Stimulated activated memory B cell treated with anti-CD40 and anti-IgM and Interleukin-4, amounts not matched to agents 10 μg/mL and 1 μg/mL and 100 μg/mL, for 72 hours (primary cell): ENCODE measurements at places on chromosomes 7 and 10.

GRCh38 chr10:101817337-101818118 lies 716 bp downstream of the OGA start:
- H3K36me3 ChIP-seq, result peaks cover 13% of the 10 kb centered on the region
- H3K27me3 ChIP-seq, result no peaks in the 10 kb centered on the region
- H3K27ac ChIP-seq, result peak overlapping the region; percentile 91
- peak; percentile 0 for ATAC-seq

- H3K4me1 ChIP-seq, result peaks cover 8% of the 10 kb centered on the region
- ATAC-seq, result no peak
- H3K27ac ChIP-seq, result no peak overlapping the region
These were observed 36.6 kb upstream of the CALD1 start for GRCh38 chr7:134742688-134743350.

- H3K4me1 ChIP-seq, result no peaks in the 10 kb centered on the region
- H3K27me3 ChIP-seq, result peaks cover 9% of the 10 kb centered on the region
- no peak overlapping the region for H3K27ac ChIP-seq
- no peak overlapping the region for H3K4me3 ChIP-seq
These were observed 543.6 kb downstream of the SDK1 start for GRCh38 chr7:3844540-3845151.

DNA sequence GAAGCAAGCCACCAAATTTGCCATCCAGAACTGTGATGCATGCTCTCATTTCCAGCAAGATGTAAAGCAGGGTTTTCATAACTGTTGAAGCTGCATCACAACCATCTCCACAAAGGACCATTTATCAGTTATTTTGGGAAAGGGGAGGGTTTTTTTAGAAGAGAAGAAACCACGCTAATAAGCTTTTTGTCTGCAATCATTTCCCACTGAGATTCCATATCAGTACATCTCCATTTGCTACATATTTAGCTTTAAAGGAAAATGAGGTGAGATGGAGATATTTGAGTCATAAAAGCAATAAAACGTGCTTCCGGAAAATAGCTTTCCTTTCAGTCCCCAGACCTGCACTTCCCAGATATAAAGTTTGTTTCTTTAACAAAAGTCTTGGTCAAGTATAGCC lies 258.2 kb downstream of the FRMD4A start:
- H3K4me1 ChIP-seq, result no peaks in the 10 kb centered on the region
- H3K4me3 ChIP-seq, result no peak overlapping the region
- no peak overlapping the region for H3K27ac ChIP-seq
- H3K36me3 ChIP-seq, result no peaks in the 10 kb centered on the region

DNA sequence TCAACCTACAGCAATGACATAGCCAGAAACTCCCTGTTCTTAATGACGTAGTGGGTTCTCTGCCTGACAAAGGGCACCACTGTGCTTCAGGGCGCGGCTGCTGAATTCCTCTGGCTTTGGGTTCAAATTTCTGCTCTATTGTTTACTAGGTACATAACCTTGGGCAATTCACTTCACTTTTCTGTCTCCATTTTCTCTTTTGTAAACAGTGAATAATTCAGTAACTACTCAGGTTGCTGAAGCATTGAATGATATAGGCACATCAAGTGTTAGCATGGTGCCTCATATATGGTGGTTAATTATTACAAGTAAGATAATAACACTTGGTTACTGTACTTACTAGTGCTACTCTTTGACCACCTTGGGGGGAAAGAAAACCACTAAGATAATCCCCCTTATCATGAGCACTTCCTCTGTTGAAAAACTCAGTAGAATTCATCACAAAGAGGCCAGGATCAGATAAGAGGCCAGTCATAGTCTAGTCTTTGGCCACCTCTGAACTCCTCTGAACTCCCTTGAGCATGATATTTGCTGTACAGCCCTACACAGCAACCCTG lies 92.0 kb upstream of the AHR start:
- H3K36me3 ChIP-seq, result no peaks in the 10 kb centered on the region
- H3K27ac ChIP-seq, result no peak overlapping the region

DNA sequence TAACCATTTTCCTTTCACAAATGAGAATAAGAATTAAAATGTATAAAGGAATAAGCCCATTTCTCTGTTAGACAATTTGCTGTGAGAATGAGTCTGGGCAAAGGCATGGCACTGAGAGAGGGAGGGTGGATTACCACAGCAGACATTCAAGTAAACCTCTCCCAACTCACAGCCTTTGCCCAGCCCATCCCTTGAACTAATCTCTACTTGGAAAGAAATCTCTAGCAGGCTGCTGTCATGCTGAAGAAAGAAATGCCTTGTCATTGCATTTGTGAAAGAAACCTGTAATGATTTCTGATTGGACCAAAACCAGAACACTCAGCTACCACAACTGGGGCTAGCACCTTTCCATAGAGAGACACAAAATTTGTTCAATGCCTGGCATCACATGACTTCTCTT lies 39.2 kb downstream of the CH25H start:
- ATAC-seq, result no peak
- no peak overlapping the region for H3K27ac ChIP-seq
- H3K36me3 ChIP-seq, result no peaks in the 10 kb centered on the region
- peaks cover 18% of the 10 kb centered on the region for H3K4me1 ChIP-seq

DNA sequence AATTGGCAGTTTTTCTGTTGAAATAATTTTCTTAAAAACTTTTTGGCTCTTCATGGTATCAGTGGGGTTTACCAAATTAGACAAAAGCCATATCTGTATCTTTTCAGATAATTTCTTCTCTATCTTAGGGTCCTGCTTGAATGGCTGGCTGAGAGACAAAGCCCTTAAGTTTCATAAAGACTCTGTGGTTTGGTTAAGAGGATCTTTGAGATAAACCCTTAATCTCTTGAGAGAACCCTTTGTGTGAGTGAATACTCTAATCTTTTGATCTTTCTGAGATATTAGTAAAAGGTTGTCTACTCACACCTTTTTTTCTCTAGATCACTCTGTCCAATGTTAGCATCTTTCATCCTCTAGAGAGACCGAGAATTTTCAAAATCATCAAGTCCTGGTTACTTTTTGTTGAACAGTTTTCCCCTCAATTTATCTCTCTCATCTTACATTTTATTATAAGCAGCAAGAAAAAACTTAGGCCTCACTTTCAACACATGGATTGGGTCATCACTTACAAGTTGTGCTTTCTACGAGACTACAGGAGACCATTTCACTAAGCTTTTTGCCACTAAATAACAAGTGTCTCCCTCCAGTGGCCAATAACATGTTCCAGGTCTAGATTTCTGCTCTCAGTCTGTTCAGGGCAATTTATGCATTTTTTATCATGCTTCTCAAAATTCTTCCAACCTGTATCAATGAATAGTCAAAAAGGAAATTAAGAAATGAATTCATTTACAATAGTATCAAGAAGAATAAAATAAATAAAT lies 28.4 kb downstream of the DNAJC9 start:
- H3K27ac ChIP-seq, result no peak overlapping the region
- ATAC-seq, result no peak
- H3K36me3 ChIP-seq, result peaks cover 58% of the 10 kb centered on the region

GRCh38 chr10:22824984-22825383 lies 102.9 kb upstream of the ARMC3 start:
- no peak for ATAC-seq
- no peak overlapping the region for H3K4me3 ChIP-seq
- H3K27ac ChIP-seq, result no peak overlapping the region
- H3K4me1 ChIP-seq, result peaks cover 7% of the 10 kb centered on the region

- H3K36me3 ChIP-seq, result no peaks in the 10 kb centered on the region
- ATAC-seq, result no peak
- H3K4me1 ChIP-seq, result peaks cover 12% of the 10 kb centered on the region
- peaks cover 32% of the 10 kb centered on the region for H3K27me3 ChIP-seq
- H3K4me3 ChIP-seq, result no peak overlapping the region
These were observed 596.6 kb downstream of the SDK1 start for GRCh38 chr7:3897430-3898372.

DNA sequence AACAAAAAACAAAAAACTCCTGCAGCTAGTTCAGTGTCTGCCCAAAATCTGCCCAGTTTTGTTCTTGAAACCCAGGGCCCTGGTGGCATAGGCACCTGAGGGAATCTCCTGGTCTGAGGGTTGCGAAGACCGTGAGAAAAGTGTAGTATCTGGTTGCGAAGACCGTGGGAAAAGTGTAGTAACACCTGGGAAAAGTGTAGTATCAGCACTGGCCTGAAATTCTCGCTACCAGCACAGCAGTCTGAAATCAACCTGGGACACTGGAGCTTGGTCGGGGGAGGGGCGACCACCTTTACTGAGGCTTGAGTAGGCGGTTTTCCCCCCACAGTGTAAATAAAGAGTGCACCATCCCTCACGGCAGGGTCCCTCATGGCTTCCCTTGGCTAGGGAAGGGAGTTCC lies 82.5 kb upstream of the SP4 start:
- H3K36me3 ChIP-seq, result no peaks in the 10 kb centered on the region
- no peak for ATAC-seq
- H3K4me1 ChIP-seq, result no peaks in the 10 kb centered on the region
- no peaks in the 10 kb centered on the region for H3K27me3 ChIP-seq

DNA sequence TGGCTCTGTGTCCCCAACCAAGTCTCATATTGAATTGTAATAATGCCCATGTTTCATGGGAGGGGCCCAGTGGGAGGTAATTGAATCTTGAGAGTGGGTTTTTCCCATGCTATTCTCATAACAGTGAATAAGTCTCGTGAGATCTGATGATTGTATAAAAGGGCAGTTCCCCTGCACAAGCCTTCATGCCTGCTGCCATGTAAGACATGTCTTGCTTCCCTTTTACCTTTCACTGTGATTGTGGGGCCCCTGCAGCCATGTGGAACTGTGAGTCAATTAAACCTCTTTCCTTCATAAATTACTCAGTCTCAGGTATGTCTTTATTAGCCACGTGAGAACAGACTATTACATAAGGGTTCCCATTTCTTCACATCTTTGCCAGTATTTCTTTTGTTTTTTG lies 97.1 kb upstream of the CPXM2 start:
- H3K36me3 ChIP-seq, result no peaks in the 10 kb centered on the region
- H3K27me3 ChIP-seq, result peaks cover 54% of the 10 kb centered on the region
- H3K4me1 ChIP-seq, result peaks cover 2% of the 10 kb centered on the region

DNA sequence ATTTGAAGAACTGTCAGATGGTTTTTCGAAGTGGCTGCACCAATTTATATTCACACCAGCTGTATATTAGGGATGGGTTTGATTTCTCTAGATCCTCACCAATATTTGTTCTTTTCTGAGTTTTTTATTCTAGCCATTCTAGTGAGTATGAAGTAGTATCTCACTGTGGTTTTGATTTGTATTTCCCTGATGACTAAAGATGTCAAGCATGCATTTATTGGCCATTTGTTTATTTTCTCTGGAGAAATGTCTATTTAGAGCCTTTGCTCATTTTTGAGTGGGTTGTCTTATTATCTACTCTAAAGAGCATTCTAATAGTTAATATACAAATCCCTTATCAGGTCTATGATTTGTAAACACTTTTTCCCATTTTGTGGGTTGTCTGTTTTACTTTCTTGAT lies 123.9 kb downstream of the PCLO start:
- no peaks in the 10 kb centered on the region for H3K36me3 ChIP-seq
- H3K4me1 ChIP-seq, result no peaks in the 10 kb centered on the region
- ATAC-seq, result no peak
- no peak overlapping the region for H3K27ac ChIP-seq
- H3K4me3 ChIP-seq, result no peak overlapping the region
- no peaks in the 10 kb centered on the region for H3K27me3 ChIP-seq

DNA sequence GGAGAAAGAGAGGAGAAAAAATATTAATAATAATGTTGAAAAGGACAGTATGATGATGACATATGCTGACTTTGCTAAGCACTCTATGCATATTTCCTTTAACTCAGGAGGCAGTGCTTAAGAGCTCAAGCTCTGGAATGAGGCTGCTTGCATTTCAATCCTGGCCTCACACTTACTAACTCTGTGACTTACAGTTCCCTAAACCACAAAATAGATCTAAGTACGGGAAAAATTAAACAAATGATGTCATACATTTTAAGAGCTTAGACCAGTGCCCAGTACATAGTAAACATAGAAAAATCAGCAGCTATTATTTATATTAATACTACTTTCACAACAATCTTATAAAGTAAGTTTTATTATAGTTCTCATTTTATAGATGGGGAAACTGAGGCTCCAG lies 61.3 kb downstream of the GFRA1 start:
- H3K27me3 ChIP-seq, result no peaks in the 10 kb centered on the region
- no peak for ATAC-seq
- no peak overlapping the region for H3K4me3 ChIP-seq
- H3K36me3 ChIP-seq, result no peaks in the 10 kb centered on the region

- no peak overlapping the region for H3K27ac ChIP-seq
- peaks cover 44% of the 10 kb centered on the region for H3K27me3 ChIP-seq
- H3K4me1 ChIP-seq, result no peaks in the 10 kb centered on the region
- ATAC-seq, result no peak
These were observed 10.5 kb upstream of the DEPP1 start for GRCh38 chr10:44988957-44989585.

DNA sequence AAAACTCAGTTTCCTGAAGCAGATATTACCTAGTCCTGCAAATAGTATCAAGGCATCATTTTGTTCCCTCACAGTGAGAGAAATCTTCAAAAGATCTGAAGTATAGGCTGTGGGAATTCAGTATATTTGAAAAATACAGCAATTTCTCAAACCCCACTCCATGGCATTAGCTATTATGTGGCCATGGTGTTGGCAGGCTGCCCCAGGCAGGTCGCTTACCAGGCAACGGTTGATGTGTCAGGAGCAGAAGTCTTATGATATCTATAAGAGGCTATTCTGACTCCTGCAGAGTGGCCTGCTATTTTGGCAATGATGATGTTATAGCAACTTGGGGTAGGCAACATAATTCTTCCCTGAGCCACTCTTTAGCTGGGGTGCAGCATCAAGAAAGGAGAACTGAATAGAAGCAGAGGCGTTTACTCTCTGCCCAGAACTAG lies 187.9 kb downstream of the PLXDC2 start:
- H3K27ac ChIP-seq, result peak overlapping the region; percentile 45
- no peak overlapping the region for H3K4me3 ChIP-seq
- H3K36me3 ChIP-seq, result no peaks in the 10 kb centered on the region
- no peaks in the 10 kb centered on the region for H3K27me3 ChIP-seq
- peaks cover 7% of the 10 kb centered on the region for H3K4me1 ChIP-seq

DNA sequence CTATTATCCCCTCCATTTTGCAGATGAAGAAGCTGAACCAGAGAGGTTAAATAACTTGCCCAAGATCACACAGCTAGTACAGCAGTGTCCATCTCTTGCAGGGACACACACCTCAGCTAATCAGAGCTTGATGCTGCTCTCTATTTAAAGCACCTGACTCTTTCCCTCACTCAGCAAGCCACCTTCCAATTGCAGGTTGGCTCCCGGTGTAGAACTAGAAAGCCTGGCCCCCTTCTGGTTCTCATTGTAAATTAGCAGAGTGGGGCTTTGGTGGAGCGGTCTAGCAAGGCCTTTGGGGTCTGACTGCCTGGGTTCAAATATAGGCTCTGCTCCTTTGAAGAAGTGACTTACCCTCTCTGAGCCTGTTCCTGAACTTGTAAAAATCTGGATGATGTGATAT lies 176.4 kb downstream of the NEURL1 start:
- H3K4me3 ChIP-seq, result no peak overlapping the region
- ATAC-seq, result no peak
- H3K27ac ChIP-seq, result no peak overlapping the region

- no peak overlapping the region for H3K4me3 ChIP-seq
- H3K4me1 ChIP-seq, result no peaks in the 10 kb centered on the region
- no peaks in the 10 kb centered on the region for H3K27me3 ChIP-seq
- no peak overlapping the region for H3K27ac ChIP-seq
- ATAC-seq, result no peak
These were observed 310.4 kb upstream of the IMMP2L start for GRCh38 chr7:111872450-111873325.

- no peak overlapping the region for H3K4me3 ChIP-seq
- no peak for ATAC-seq
- H3K27ac ChIP-seq, result no peak overlapping the region
- H3K27me3 ChIP-seq, result no peaks in the 10 kb centered on the region
- H3K4me1 ChIP-seq, result peaks cover 53% of the 10 kb centered on the region
- no peaks in the 10 kb centered on the region for H3K36me3 ChIP-seq
These were observed 96.8 kb downstream of the SPAG6 start for GRCh38 chr10:22442063-22442462.
